ENCODE measurements at places on chromosomes 4 and X.

GRCh38 chr4:106582103-106582502 lies 213.5 kb upstream of the GIMD1 start:
- no peak for DNase-seq

- DNase-seq = no peak
These were observed 54.1 kb downstream of the ANK2 start for GRCh38 chr4:113103556-113103955.

- no peak for DNase-seq
These were observed 55.3 kb upstream of the TECRL start for GRCh38 chr4:64464581-64464980.

- DNase-seq = no peak
These were observed 55.0 kb upstream of the GAB1 start for GRCh38 chr4:143281507-143282190.

GRCh38 chr4:182174979-182175378 lies 68.2 kb upstream of the TENM3 start:
- no peak for DNase-seq

- no peak for DNase-seq
These were observed 28.4 kb downstream of the HAND2 start for GRCh38 chr4:173501592-173502150.

- DNase-seq = no peak
These were observed 25.2 kb downstream of the TIGD2 start for GRCh38 chr4:89136525-89136924.

DNA sequence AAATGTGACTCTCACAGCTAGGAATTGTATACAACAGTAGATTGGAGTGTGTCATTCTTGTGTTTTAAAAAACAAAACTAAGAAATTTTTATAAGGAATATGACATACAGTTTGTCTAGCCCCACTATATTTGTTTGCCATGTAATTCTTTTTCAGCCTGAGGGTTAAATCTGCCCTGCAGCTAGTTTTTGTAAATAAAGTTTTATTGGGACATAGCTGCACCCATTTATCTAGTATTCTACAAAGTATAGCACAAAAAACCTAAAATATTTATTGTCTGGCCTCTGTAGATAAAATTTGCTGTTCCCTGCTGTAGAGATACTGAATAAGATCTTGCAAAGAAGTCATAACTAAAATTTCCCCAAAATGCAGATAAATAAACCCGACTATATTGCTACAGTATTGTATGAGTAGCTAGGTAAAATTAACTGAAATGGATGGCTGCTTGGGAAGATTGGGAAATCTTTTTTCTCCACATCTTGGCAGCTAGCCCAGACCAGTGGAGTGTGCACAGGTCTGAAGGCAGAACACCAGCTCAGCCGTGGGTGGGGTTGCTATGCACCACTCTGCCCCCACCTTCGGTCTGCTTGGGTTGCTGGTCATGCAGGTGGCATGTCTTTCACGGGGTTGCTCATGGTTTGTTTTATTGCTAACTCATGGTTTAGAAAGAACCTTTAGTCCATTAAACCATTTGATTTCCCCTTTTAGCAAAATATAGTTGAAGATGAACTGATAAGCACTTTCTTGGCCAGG lies 127.9 kb downstream of the KLHL8 start:
- DNase-seq = no peak

DNA sequence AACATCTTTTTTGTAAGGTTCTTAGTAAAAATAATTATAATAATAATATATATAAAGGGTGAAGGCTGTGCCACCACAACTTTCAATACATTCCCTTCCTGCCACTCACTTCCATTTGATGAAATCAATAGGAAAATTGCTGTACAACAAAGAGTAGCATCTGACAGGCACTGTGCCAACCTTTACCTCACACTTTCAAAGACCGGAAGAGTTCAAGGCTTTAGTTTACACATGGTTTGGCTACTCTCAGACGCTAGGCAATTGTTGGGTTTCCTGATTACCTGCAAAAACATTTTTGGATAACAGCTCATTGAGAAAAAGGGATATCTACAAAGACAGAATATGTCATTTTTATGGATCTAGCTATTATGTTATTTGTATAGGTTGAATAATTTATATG lies 5.5 kb upstream of the ING2 start:
- no peak for DNase-seq

Data from posterior cingulate gyrus (tissue), 11 donors.